ENCODE measurements at places on chromosomes 16 and 17. TPM values are rescaled to one million over a fixed set of nuclear protein-coding genes. Genes with fewer than 3 reads are reported as not detected.
A peak's percentile ranks its signal among the peaks of the same experiment; 100 is the strongest.

GRCh38 chr16:51567911-51568310 lies 416.8 kb upstream of the SALL1 start:
- H3K27ac ChIP-seq = no peak overlapping the region
- H3K27me3 ChIP-seq = no peaks in the 10 kb centered on the region
- no peak overlapping the region for H3K4me3 ChIP-seq
- no peak for DNase-seq

DNA sequence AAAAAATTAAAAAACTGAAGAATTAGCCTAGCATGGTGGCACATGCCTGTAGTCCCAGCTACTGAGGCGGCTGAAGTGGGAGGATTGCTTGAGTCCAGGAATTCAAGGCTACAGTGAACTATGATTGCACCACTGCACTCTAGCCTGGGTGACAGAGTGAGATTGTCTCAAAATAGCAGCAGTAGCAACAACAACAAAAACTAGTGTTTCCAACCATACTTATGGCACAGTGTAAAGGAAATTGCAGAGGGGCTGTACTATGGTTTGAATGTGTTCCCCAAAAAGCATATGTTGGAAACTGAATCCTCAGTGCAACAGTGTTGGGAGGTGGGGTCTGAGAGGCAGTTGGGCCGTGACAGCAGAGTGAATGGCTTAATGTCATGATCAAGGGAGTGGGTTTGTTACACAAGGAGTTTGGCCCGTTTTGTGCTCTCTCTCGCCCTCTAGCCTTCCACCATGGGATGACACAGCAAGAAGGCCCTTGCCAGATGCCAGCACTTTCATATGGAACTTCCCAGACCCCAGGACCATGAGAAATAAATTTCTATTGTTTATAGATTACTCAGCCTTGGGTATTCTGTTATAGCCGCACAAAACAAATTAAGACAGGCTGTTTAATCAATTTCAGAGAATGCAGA lies 70.0 kb downstream of the PGS1 start:
- DNase-seq = no peak
- H3K4me1 ChIP-seq = no peaks in the 10 kb centered on the region
- no peaks in the 10 kb centered on the region for H3K27me3 ChIP-seq
- no peak overlapping the region for H3K4me3 ChIP-seq
- no peaks in the 10 kb centered on the region for H3K36me3 ChIP-seq

DNA sequence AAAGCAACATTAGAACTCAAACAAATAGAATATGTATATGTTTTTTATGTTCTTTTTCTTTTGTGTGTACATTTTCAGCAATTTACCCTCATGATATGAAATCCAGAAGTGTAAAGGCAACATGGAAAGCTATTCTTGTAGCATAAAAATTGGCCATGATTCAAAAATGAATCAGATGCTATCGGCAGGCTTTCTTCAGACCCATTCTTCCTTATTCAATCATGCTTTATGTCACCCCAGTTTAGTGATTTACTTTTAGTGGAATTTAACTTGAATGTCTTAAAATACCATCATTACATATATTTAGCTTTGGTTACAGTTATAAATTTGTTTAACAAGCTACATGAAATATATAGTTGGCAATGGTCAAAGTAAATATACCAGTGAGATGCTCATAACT lies 21.4 kb upstream of the SMIM36 start:
- DNase-seq = no peak
- H3K36me3 ChIP-seq = no peaks in the 10 kb centered on the region
- no peaks in the 10 kb centered on the region for H3K4me1 ChIP-seq

DNA sequence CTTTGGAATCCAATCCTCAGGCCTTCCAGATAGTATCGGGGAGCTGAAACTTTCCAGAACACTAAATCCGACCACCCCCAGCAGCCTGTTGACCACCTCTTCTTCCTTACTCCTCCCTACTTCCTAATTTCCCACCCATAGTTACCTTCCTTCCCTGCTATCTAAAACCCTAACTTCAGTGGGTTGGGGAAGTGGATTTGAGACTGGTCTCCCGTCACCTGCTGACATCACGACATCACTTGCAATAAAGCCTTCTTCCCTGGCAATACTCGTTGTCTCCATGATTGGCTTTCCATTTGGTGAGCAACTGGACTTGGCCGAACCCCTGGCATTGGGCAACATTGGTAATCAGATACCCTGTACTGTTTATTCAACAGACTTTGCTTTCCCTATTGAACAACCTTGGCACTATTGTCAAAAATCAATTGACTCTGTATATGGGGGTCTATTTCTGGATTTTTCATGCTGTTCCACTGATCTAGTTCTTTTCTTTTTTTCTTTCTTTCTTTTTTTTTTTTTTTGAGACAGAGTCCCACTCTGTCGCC lies 11.8 kb upstream of the FOXK2 start:
- H3K4me3 ChIP-seq = no peak overlapping the region
- H3K36me3 ChIP-seq = no peaks in the 10 kb centered on the region
- no peak overlapping the region for H3K27ac ChIP-seq
- no peak for DNase-seq
- H3K27me3 ChIP-seq = no peaks in the 10 kb centered on the region
- H3K4me1 ChIP-seq = no peaks in the 10 kb centered on the region

GRCh38 chr17:65017207-65017774 lies 39.2 kb downstream of the GNA13 start:
- peaks cover 86% of the 10 kb centered on the region for H3K4me1 ChIP-seq
- no peaks in the 10 kb centered on the region for H3K27me3 ChIP-seq
- no peaks in the 10 kb centered on the region for H3K36me3 ChIP-seq
- peak overlapping the region; percentile 77 for H3K27ac ChIP-seq
- DNase-seq = peak; percentile 70
- H3K4me3 ChIP-seq = no peak overlapping the region

The TERB1 gene
- total RNA-seq = not detected

The MFAP4 gene
- total RNA-seq = 7.2 TPM

All from adrenal gland (tissue), 19 donors.